ENCODE measurements at places on chromosomes 6 and 20.

DNA sequence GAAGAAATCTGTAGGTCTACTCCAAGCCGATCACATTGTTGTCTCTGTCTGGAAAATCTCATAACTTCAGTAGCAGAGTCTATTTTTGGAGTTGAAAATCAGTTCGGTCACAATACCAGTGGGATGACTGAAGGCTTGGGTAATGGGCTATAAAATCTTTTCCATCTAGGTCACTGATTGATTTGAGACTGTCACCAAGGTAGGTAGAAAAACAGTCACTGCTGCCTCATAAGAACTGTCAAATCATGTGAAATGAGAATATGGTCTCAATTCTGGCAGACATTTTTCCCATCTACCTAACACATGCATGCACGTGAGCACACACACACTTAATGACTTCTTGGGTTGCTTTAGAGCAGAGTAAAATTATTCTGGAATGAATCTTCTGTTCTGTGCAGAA, 1162.8 kb upstream of the CITED2 start:
- no peak for DNase-seq

DNA sequence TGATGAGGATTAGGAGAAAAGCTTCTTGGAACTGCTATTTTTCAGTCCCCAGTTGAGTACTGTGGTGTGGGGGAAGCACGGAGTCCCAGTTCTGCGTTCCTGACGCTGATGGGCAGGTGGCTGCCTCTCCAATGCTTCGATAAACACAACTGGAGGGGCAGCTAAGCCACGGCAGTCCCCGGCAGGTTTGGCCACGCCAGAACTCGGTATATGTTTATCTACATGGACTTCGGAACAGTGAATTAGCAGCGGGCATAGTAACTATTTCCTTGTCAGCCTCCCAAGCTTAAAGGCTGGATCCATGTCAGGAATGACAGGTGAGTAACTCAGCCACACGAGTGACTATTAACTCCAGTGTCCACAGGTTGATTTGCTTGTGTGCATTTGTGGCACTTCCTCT, 354.4 kb downstream of the ZFAND3 start:
- no peak for DNase-seq

GRCh38 chr20:38809942-38810341, 4.4 kb downstream of the PPP1R16B start:
- DNase-seq: no peak

GRCh38 chr20:16415071-16416053, 157.9 kb downstream of the KIF16B start:
- no peak for DNase-seq

DNA sequence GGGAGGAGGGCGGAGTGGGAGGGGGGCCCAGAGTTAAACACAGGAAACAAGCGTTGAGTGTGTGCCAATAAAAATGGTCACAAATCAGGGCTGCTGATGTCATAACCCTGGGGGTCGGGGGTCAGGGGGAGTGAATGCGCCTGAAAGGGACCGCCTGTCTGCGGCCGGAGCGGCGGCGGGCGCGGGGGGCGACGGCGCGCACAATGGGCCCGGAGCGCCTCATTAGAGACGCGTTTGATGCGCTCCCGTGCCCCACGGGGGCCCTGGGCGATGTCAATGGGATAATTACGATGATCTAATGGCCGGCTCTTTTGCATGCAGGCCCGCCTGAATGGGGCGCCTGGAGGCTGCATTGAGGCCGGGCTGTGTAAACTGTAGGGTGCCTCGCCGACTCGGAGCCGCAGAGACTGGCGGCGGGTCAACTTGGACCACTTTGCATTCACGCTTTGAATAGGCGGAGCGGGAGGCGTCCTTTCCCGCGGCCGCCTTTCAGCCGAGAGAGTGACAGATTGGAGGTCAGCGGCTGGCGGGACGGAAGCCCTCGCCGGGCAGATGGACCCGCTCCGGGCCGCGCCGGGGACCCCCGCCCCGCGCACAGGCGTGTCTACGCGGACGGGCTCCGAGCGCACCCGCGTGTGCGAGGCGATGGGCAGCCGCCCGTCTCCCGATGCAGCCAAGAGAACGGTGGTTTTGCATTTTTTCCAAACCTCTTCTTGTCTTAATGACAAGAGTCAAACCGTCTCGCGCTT, 296.1 kb downstream of the TFAP2C start:
- DNase-seq: peak; percentile 70
